ENCODE measurements at places on chromosomes 5 and 9.
A peak's percentile ranks its signal among the peaks of the same experiment; 100 is the strongest.

- DNase-seq: no peak
Observed at GRCh38 chr5:159362220-159362619, 31.9 kb upstream of the IL12B start.

DNA sequence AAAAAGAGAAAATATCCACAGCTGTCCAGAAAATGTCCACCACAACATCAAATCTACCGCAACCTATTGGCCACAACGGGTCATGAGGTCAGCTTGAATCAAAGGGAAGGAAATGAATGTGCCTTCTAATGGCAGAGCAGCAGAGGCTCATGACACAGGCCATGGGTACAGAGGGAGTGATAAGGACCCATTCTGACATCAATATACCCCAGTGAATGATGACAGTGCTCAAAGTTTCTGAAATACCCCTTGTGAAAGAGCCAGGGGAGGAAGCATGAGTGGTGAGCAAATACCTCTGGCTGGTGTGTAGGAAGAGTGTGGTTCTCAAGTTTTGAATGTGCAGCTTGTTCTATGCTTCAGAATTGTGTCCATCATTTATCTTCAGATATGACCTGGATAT is 348.2 kb downstream of the IRX1 start:
- no peak for DNase-seq

DNA sequence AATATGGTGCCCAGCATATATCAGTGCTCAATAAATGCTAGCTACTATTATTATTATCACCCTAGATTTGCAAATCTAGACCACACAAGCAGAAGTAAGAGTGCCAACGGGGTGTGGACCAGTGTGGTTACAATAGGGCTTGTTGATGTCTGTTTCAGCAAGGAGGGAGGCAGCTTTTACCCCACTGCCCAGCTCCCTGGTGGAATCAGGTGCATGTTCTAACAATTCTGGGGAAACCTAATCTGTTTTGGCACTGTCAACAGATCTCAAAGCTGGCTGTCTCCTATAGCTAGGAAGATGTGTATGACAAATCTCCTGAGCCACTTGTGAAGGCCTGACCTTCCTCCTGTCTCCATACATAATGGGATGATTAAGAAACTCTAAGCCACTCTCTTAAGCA is 5.7 kb downstream of the TGFBI start:
- no peak for DNase-seq

GRCh38 chr9:124835026-124835557 is 18.2 kb upstream of the WDR38 start:
- DNase-seq: no peak

DNA sequence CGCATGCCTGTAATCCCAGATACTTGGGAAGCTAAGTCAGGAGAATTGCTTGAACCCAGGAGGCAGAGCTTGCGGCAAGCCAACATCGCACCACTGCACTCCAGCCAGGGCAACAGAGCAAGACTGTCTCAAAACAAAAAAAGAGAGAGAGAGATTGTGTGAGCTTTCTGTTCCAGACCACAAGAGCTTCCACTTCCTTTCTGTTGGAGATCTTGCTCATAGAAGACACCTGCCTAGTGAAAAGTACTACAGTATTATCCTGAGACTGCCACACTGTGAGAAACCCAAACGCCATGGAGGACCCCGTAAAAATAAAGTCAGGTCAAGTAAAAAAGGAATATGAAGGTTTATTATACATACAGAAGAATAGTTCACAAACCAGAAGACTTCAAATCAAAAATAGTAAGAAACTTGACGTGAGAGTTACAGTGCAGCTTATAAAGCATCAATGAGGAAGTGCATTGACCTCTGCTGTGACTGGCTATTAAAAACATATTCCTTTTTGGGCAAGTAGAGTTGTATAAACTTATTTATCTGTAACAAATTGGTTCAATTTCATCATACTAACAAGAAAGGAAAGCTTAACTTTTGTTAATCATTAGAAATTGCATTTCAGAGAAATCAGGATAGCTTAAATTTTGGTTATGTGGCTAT is 4.3 kb upstream of the EMB start:
- DNase-seq: no peak

GRCh38 chr9:128141604-128142003 is 7.6 kb upstream of the LCN2 start:
- no peak for DNase-seq

DNA sequence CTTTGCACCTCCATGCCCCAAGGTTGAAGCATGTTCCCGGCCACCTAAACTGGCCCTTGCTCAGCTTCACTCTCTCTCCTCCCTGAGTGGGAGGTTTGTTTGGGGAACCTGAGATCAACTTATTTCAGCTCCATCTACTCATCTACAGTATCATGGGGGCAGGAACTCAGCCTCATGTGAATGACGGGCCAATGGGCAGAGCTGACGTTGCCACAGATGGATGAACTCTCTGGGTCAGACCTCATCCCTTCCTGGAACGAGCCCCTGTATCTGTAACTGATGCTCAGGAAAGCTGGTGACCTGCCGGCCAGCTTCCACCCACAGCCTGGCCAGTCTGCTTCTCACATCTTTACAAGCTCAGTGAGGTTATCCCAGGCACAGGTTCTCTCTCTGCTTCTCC is 369.6 kb downstream of the IRX2 start:
- no peak for DNase-seq

DNA sequence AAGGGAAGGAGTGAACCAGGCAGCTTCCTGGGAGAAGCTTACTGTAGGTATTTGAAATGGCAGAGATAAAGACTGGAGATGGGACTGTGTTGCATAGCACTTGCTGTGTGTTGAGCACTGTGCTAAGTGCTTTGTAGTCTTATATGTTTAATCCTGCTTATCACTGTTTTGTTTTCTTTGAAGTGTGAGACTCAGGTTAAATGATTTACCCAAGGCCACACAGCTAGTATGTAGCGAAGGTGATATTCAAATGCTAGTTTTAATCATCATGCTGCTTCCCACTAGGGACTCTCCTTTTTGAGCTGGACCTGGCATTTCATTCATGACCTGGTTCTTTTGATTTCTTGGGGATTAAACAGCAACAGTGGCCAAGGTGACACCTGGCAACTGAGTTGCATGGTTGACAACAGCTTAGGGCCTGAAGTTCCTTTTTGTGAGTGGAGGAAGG is 35.3 kb upstream of the SPRY4 start:
- no peak for DNase-seq

GRCh38 chr9:84152204-84152603 is 171.6 kb downstream of the RMI1 start:
- no peak for DNase-seq

- DNase-seq: no peak
Observed at GRCh38 chr5:128014578-128014977, 69.0 kb upstream of the SLC12A2 start.

GRCh38 chr5:37565062-37565670 is 186.0 kb downstream of the WDR70 start:
- no peak for DNase-seq

DNA sequence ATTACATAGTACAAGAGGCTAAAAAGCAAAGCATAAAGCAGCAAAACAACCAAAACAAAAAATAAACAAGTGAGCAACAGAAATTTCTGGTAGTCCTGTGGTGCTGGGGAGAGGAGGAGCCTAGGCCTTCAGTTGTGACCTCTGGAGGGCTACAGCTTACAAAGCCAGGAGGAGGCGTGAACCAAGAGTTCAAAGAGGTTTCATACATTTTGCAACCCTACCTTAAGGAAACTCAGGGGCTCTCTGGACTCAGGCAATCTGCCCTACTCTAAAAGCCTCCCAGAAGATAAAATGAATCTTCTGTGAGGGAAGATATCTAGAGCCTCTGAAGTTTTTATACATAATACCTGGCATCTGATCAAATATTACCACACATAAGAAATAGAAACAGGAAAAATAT is 187.4 kb downstream of the AGTPBP1 start:
- no peak for DNase-seq

DNA sequence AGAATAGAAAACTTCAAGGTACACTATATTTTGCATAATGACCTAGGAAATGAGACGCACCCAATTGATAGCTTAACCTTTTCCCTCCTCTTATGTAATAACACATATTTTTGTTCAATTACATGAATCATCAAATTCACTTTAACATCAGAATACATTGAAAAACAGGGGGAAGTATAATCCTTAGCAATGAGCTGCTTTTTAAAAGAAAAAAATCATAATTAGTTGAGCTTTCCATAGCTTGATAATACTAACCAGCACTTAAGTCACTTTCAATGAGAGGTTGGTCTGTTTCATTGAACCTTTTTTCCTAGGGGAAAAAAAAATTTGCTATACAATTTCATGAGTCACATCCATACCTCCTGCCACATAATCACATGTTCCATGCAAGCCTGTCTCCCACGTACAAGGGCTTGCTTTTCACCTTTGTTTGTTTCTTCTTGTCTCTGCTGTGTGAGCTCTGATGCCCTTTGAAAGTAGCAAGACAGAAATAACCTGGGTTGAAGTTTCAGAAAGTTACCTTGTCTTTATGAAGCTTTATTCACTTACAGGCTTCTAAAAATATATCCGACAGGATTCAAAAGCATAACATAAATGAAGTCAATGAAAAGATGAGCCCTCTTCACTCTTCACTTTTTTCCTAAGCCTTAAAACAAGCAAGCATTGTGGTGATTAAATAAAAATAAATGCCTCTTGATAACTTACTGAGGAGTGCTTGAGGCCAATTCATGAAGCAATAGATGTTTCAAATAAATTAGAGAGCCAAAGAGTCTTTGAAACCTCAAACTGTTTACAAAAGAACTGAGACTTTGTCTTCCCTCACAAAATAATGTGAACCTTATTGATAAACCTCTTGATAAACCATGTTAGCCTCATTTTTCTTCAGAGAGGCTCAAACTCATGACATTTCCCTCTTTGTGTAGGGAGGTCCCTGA is 108.5 kb downstream of the FEM1C start:
- no peak for DNase-seq

- DNase-seq: no peak
Observed at GRCh38 chr5:38672059-38672788, 115.8 kb upstream of the LIFR start.

DNA sequence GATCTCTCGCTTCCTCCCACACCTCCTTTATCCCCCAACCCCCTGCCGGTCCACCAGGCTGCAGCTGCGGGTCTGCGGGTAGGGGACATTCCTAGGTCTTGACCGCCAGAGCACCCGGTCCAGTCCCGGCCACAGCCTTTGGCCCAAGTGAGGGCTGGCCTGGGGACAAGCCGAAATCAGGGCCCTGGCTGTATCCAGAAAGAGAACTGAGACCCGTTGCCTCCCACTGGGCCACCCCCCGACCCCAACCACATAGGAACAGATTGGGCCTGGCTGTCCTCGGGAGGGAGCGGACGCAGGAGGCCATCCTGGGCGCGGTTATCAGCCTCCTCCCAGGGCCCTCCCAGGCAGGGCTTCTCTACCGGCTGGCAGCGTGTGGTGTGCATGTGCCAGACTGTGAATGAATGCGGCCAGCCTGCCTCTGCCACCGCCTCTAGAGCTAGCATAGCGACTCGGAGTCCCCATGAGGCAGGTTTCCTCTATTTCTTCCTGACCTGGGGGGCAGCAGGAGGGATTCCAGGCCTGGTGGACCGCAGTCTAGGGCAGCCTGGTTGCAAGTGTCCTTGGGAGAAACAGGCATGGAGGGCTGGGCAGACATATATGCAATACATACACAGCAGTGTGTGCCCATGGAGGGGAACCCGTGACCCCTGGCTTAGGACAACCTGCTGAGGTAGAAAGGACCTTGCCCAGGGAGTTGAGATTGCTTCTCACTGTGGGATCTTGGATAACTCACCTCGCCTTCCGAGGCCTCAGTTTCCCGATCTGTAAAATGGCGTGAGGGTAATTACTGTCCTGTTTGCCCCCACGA is 1.2 kb downstream of the N4BP3 start:
- peak; percentile 39 for DNase-seq

- no peak for DNase-seq
Observed at GRCh38 chr5:109743041-109743531, 53.4 kb downstream of the MAN2A1 start.

DNA sequence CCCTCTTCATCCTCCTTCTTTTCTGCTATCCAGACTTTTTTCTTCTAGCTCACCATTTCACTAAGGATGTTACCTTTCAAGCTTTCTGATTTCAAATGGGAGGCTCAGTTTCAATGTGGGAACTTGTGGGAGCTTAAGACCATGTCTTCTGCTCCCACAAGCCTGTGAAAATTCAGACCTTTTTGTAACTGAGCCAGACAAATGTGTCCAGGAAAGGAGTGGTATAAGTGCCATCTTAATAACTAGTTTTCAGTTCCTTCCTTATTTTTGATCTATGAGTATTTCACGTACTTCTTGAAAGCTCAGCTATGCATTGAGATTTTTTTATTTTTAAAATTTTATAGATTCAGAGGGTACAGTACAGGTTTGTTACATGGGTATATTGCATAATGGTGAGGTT is 4.6 kb upstream of the ERCC6L2 start:
- DNase-seq: no peak

DNA sequence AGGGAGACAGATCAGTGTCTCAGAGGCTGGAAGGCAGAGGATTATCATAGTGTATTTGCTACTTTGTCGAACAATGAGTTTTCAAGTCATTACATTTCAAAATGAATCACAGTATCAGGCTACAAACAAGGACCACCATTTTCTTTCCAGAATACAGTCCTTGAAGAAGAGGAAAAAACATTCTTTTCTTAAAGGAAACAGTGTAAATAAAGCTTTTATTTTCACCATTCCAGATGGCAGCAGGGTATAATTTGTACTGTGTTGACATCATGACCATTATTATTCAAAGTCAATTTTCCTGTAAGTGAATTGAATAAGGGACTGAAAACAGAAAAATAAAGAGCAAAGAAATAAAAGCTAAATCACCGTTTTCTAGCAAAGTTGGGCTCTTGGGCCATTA is 737.3 kb upstream of the DMAC1 start:
- DNase-seq: no peak

DNA sequence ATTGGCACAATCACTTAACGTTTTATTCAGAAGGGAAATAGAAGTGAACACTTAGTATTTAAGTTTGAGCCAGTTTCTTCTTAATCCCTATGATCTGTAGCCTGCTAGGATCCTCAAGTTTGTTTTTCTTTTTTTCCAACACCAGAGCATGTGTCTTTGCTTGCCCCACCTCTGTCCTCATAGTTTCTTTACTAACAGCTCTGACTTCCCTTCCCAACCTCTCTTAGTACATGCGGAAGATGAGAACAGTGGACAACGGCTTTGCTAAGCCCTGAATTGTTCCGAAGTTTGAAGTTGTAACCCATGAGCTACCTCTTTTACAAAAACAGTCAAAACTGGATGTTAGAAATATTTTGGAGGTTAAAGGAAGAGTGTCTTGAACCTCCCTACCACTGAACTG is 61.7 kb upstream of the TAF11L2 start:
- no peak for DNase-seq

DNA sequence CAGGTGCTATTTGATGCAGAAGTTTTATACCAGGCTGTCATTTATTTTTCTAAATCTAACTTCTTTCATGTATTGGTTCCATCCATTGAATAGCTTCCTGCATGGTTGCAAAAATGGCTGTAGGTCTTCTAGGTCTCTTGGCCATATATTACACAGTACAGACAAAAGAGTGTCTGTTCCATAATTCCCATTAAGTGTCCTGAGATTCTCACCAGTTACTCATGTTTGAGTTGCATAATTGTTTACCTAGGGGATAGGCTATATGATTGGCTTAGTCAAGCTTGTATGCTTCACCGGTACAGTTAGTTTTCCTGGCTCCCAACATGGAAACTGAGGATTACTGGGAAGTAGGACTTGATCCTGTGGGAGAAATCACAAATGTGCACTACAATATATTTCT is 399.4 kb upstream of the NUDT12 start:
- no peak for DNase-seq

- DNase-seq: no peak
Observed at GRCh38 chr5:81147886-81148571, 85.1 kb upstream of the CKMT2 start.

- DNase-seq: no peak
Observed at GRCh38 chr5:171249460-171249859, 59.6 kb upstream of the TLX3 start.

- no peak for DNase-seq
Observed at GRCh38 chr5:145915970-145916638, 20.3 kb upstream of the SH3RF2 start.
